ENCODE measurements at places on chromosomes 7 and 10.

DNA sequence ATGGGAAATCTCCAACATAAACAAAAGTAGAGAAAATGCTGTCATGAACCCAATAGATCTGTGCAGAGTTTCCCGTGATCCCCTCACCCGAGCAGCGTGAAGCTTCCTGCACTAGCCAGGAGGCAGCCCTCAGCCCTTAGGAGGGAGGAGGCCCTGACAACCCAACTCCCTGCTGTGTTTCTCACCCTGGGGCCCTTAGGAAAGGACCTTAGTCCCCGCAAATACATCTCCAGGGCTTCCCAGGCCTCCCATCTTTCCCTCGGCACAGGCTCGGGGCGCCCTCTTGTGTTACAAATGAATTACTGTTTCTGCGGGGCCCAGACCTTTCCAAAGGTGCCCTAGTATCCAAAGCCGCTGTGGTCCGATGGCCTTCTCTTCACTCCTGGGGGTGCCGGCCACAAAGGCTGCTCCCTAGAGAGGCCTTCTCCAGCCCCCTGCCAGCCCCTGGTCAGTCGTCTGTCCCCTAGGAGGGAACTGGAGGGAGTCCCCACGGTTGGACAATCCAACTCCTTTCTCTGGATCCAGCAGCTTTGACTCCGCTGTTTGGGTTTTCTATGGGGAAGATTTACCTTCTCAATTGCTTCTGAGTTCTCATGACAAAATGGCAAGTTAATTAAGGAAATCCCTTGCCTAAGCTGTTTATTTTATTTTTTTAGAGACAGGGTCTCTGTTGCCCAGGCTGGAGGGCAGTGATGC lies 49.9 kb upstream of the SH2B2 start:
- no peak for DNase-seq

DNA sequence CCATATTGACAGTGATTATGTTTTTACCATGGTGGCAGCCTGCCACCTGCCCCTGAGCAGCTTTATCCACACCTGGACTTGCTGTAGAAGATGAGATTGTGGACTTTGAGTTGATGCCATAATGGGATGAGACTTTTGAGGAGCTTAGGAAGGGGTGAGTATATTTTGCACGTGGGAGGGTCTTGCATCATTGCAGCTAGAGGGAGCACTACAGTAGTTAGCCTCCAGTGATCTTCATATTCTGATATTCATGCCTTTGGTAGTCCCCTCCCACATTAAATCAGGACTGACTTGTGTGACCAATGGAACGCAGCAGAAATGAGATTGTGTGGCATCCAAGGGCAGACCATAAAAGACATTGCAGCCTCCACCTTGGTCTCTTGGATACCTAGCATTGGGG lies 18.2 kb upstream of the COL13A1 start:
- no peak for DNase-seq

DNA sequence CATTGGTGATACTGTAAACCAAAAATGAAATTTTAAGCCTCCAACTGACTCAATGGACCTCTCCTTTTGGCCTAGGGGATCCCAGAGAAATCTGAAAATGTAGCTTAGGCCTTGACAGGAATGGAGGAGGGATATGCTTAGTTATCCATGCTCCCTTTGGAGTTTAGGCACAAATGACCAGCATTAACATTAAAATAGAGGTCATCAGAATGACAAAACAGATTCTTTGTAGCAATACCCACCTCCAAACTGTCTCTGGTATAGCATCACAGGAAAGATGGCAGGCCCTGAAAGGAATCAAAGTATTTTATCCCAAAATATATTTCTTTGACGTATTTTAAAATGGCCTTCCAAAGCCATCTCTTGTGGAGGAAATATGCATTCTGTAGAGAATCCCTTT lies 39.1 kb upstream of the LRRN3 start:
- DNase-seq = no peak

- DNase-seq = no peak
Measured at GRCh38 chr7:8435590-8436545, 2.5 kb downstream of the NXPH1 start.

DNA sequence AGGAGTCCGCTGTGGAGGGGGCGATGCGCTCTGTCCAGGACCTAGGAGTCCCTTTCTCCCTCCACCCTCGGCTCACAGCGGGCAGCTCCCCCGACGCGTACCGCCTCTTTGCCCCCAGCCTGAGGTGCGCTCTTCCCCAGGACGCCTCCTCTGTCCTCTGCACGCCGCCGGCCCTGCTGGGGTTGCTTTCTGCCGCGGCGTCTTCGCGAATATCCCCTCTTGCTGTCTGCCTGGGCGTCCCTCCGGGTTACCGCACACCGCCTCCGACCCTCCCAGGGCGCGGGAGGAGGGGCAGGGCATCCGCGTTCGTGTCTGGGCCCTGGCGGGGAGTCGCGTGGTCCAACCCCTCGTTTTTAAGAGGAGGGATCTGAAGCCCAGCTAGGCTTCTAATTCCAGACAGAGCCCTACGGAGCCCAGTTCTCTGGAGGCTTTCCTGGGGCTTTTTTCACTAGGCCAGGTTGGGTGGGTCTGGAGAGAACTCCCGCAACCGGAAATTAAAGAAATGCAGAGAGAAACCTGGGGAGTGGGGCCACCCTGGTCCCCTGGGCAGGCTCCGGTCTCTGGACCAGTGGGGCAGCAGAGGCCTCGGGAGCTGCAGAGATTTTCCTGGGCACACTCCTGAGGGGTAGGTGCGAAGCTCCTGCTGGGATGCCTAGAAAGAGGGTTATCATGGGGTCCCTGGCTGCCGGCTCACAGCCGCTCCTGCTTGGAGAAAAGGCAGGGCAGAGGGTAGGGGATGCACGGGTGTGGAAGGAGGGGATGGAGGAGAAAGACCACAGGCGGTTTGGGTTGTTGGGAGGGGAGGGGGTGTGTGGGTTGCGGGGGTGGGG lies 166.9 kb downstream of the UBE2H start:
- DNase-seq = no peak

- no peak for DNase-seq
Measured at GRCh38 chr10:114482480-114483304, 78.4 kb upstream of the AFAP1L2 start.

DNA sequence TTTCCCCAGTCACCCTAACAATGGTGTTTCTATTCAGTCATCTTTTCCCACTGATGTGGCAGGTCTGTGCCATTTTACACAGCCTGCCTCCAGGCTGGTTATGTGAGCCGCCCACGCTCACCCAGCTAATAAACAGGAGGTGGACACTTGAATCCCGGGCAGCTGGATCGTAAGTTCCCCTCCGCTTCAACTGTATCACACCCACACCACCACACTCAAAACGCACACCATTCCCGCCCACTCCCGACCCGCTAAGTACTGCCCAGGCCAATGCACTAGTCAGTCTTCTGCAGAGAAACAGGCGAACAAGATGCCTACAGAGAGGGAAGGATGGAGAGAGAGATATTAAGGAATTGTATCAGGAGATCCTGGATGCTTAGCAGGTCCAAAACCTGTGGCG lies 38.9 kb upstream of the PFKP start:
- DNase-seq = no peak

GRCh38 chr7:105768898-105769507 lies 107.4 kb downstream of the ATXN7L1 start:
- no peak for DNase-seq

DNA sequence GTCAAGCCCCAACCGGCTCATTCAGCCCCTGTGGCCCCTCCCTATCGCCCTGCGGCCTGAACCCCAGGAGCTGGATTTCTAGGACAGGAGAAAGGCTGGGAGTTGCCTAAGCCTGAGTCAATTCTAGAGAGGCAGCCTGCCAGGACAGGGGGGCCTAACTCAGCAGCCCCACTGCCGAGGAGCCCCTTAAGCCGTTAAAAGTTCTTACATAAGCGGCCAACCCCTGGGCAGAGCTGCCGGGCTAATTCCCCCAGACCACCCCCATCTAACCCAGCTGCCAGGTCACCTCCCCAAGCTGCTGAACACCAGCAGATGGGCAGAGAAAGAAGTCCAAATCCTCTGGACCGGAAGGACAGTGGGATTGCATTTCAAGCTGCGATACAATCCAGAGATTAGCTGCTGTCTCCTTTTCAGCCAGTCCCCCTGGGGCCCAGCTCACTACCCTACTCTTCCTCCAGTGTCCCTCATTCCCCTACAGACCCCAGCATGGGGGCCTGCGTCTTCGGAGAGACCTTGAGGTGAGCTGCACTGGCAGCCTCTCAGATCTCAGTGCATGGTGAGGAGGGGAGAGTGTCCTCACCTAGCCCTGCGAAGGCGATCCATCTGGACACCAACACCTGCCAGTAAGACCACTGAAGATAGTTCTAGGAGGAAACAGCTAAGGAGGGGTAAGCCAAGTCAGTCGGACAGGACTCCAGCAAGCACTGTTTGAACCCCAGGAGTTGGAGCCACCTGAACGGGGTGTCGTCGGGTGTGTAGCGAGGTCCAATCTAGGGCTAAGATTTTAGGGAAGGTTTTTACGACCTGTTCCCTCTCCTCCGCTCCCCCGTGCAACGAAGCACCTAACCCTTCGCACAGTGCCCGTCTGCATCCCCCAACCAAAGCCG lies 830 bp downstream of the IMPDH1 start:
- DNase-seq = no peak

GRCh38 chr10:129779126-129780111 lies 184.7 kb downstream of the EBF3 start:
- DNase-seq = no peak

GRCh38 chr7:42407021-42407710 lies 170.2 kb upstream of the GLI3 start:
- DNase-seq = no peak

GRCh38 chr7:5382281-5382892 lies 41.2 kb downstream of the TNRC18 start:
- DNase-seq = no peak

GRCh38 chr7:30771880-30772425 lies 736 bp downstream of the MINDY4 start:
- no peak for DNase-seq

GRCh38 chr7:26090927-26091519 lies 61.0 kb upstream of the NFE2L3 start:
- DNase-seq = no peak

DNA sequence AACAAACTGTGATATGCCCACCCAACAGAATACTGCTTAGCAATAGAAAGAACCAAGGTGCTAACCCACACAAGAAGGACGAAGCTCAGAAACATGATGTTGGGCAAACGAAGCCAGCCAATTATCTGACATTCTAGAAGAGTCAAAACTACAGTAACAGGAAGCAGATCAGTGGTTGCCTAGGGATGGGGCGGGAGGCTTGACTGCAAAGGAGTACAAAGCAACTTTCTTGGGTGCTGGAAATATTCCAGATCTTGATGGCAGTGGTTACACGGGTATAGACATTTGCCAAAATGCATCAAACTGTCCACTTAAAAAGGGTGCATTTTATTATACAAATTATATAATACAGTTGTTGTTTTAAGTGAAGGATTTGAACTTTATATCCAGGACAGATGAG lies 41.1 kb upstream of the RET start:
- DNase-seq = no peak

- no peak for DNase-seq
Measured at GRCh38 chr10:95297402-95297801, 6.6 kb upstream of the PDLIM1 start.

DNA sequence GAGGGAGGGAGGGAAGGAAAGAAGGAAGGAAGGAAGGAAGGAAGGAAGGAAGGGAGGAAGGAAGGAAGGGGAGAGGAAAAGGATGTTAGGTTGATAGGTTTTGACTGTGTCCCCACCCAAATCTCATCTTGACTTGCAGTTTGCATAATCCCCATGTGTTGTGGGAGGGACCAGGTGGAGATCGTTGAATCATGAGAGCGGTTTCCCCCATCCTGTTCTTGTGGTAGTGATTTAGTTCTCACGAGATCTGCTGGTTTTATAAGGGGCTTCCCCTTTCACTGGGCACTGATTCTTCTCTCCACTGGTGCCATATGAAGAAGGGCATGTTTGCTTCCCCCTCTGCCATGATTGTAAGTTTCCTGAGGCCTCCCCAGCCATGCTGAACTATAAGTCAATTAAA lies 15.1 kb upstream of the NUDCD3 start:
- DNase-seq = no peak

GRCh38 chr10:88385601-88386203 lies 197.4 kb downstream of the RNLS start:
- DNase-seq = no peak

- no peak for DNase-seq
Measured at GRCh38 chr7:50721661-50722259, 60.9 kb downstream of the GRB10 start.
